ENCODE measurements at places on chromosomes 5 and 9.
A peak's percentile ranks its signal among the peaks of the same experiment; 100 is the strongest.

- no peak for DNase-seq
Observed at GRCh38 chr5:35059251-35059650, 11.5 kb upstream of the AGXT2 start.

DNA sequence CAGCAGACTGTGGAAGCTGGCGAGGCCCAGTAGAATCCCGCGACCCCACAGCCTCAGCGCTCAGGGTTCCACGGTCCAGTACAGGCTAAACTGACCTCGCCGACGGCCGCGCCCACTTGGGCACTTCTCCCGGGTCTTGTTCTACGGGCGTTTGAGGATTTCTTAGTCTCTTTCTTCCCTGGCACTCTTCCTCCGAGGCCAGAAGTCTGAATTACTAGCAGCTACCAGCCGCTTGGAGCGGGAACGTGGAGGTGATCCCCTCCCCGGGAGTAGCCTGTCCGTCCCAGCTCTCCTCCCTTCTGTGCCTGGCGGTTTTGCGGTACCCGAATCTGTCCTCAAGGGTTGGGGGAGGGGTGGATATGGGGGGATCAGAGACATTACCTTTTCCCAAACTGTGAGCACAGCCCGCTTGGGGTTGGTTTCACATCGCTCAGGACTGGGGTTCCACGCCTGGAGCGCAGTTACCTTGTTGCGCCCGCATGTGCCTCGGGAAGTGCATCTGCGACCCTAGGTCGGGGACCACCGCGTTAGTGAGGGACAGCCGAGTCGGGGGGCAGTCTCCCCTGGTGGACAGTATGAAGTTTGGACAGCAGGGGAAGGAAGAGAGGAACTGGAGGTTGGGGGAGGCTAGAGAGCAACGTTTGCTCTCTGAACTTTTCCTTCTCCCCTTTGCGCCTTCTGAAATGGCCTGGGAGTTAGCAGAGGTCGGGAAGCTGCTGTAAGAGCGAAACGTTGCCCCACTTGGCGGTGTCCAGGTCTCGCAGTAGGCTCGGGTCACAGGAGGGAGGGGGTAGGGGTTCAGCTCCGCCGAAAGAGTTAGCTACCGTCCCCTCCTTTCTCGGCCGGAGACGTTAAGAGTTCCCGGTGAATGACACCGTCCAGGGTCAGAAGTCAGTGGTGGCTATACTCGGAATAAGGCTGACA is 190.8 kb downstream of the MEF2C start:
- DNase-seq: no peak

- DNase-seq: no peak
Observed at GRCh38 chr5:67942421-67942820, 273.1 kb upstream of the PIK3R1 start.

DNA sequence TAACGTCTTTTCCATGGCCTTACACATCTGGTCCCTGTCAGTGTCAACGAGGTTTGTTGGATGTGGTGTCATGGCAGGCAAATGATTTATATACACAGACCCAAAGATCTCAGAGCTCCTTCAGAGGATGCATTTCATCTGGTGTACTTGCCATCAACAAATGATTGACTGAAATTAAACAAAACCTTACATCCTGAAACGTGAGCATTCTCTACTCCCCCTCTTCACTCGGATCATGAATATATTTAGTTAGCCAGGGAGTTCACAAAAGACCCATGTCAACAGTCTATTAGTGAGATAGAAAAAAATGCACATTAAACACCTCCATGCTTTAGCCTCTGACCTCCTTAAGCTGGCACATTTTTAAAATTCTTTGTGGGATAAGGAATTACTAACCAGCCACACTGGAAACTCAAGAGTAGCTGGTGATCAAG is 215.6 kb downstream of the EFNA5 start:
- DNase-seq: no peak

GRCh38 chr5:36436306-36436705 is 134.6 kb upstream of the RANBP3L start:
- no peak for DNase-seq

DNA sequence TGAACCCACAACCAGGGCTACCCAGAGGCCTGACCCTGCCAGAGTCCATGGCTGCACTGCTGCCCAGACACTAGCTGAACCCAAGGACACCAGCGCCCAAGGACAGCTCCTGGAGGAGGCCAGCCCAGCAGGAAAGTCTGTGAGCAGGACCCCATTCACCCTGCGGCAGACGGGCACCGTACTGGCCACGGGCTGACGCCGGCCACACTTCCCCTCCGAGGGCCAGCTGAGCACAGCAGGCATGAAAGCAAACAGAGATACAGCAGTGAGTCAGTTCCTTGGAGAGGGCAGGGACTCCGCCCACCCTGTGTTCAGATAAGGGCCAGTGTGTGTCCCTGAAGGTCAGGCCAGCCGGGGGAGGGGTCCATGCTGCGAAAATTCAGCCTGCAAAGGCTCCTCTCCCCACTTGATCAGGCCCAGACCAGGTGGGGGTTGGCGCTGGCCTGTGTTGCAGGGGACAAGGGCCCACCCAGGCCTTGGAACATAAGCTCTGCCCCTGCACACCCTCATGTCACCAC is 3.2 kb downstream of the RNF208 start:
- DNase-seq: no peak

- DNase-seq: no peak
Observed at GRCh38 chr5:77832938-77833337, 56.8 kb upstream of the TBCA start.

GRCh38 chr9:137820161-137820855 is 57.3 kb upstream of the CACNA1B start:
- DNase-seq: no peak

GRCh38 chr9:120925535-120926396 is 830 bp downstream of the TRAF1 start:
- DNase-seq: peak; percentile 78

DNA sequence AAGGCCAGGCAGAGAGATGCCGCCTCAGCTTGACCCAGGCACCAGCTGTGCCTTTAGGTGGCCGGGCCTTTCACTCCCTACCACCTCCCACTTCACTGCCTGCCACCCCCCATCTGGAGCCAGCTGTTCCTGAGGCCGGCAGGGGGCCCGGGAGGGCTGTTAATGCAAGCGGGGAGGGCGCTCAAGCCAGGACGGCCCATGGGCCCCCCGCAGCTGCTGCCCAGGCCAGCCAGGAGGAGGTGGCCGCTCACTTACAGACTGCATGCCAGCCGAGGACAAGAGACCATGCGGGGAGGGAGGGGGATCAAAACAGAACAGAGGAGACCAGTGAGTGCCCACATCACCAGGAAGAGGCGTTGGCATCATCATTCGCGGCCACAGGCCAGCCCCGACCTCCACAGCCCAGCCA is 4.5 kb downstream of the ABCA2 start:
- DNase-seq: no peak

DNA sequence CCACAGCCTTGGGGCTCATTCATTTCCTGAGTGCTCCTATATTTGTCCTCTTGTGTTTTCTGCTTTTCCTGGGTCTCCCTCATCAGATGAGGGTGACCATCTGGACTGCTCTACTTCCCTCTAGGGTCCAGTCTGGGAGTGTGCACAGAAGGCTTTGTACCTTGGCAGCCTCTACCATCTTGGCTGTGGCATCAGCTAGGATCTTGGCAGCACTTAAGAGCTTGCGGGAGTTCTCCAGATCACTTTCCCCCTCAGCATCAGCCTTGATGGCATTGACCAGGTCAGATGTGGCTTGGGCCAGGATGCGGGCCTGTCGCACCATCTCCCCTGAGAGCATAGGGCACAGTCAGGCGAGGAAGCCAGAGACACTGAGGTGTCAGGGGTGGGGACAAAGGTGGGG is 15.8 kb downstream of the TLN1 start:
- no peak for DNase-seq

- no peak for DNase-seq
Observed at GRCh38 chr5:97629276-97629675, 446.2 kb upstream of the RIOK2 start.

DNA sequence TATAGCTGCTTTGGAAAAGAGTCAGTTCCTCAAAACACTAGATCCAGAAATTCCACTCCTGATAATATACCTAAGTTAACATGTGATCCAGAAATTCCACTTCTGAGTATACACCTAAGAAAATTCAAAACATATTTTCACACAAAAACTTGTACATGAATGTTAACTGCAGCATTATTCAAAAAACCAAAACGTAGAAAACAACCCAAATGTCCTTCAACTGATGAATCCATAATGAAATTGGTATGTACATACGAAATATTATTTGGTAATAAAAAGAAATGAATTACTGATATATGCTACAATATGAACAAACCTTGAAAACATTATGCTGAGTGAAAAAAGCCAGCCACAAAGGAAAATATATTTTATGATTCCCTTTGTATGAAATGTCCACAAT is 16.5 kb upstream of the AFF4 start:
- DNase-seq: no peak

DNA sequence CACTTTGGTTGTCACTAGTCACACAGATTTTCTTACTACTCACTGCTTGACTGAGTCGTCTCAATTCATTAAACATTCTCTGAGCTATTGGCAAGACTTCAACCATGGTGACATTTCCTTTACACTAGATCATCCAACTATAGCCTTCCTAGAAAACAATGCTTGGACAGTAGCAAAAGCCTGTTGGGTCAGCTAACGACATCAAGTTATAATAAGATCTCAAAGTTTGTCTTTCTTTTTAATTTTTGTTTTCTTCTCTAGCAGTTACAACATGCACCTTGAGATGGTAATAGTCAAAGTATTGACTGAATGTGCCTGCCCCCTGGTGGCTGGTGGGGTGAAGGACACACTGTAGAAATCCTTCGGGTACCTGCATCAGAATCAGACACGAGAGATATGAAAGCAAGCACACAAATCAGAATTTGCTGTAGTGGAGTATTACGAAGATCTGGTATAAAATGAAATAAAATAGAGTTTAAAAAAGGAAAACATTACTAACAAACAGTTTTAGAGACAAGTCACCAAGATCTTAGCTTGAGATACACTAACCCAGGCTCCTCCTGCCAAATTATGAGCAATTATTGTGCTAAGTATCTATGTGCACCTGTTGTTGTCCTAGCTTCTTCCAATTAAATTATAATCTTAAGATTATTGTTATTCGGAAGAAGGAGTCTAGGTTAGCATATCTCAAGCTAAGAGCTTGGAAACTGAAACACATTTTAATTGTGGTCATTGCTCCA is 81.2 kb downstream of the ARL15 start:
- peak; percentile 45 for DNase-seq

DNA sequence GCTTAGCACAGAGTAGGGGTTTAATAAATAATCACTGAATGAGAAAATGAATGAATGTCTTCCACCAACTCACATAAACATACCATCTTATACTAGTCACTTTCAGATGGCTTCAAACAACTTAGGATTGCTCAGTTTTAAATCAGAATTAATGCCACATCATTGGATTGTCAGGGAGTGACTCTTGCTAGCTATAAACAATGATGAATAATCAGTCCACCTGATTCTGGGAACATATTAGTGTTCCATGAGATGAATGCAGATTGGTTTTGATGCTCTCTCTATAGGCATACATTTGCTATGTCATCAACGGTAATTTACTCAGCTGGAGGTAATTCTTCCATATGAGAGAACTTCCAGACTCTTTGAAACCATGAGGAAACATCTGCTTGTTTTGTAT is 97.4 kb downstream of the CDH9 start:
- no peak for DNase-seq

DNA sequence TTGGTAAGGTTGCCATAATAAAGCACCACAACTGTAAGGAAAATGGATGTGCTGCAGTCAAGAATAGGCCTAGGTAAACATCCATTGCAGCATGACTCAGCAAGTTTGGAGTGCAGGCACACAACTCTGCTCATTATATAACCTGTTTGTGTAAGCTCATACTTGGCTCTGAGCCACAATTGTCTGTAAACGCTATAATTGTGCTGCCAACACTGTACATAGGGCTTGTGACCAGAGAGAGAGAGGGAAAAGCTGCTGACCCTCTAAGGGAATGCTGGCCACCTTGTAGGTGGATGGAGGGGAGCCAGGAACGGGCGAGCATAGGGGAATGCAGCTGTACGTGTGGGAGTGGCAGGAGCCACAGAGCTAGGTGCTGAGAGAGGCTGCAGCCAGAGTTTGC is 2186.5 kb upstream of the ACO1 start:
- DNase-seq: no peak

GRCh38 chr5:5799826-5800225 is 377.3 kb downstream of the ICE1 start:
- DNase-seq: no peak

- DNase-seq: no peak
Observed at GRCh38 chr5:144273232-144274027, 102.8 kb downstream of the KCTD16 start.

GRCh38 chr5:172688349-172689217 is 47.5 kb downstream of the NEURL1B start:
- no peak for DNase-seq

DNA sequence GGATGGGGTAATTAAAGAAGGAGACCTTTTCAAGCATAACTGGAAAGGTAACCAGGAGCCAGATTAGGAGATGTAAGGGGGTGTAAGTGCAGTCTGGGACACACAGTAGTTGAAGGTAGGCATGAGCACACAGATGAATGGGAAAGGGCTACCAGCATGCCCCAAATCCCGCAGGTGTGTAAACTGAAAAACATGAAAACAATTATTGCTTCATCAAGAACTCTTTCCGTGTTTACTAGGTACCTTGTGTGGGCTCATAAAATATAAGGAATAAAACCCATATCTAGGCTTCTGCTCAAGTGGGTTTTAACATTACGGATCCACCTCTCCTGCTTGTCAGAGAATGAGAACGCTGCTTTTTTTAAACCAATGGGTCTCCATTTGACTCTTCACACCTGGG is 1.1 kb downstream of the MAPKAP1 start:
- no peak for DNase-seq

DNA sequence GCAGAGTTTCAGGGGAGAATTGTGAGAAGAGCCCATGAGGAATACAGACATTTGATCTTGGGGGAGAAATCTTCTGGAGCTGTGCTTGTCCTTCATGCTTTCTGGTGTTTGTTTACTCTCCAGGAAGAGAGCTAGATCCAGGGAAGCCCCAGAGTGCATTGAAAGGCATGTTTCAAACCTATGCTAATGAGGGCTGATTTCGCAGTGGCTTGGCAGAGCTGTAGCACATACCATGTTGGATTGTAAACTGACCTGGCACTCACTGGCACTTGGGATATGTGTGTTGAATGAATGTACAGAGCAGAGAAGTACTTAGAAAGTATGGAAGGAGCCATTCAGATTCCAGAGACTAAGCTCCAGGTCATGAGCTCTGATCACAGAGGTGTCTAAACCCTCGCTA is 30.9 kb downstream of the TNFSF8 start:
- no peak for DNase-seq

- DNase-seq: no peak
Observed at GRCh38 chr9:135010921-135011320, 76.5 kb upstream of the OLFM1 start.

DNA sequence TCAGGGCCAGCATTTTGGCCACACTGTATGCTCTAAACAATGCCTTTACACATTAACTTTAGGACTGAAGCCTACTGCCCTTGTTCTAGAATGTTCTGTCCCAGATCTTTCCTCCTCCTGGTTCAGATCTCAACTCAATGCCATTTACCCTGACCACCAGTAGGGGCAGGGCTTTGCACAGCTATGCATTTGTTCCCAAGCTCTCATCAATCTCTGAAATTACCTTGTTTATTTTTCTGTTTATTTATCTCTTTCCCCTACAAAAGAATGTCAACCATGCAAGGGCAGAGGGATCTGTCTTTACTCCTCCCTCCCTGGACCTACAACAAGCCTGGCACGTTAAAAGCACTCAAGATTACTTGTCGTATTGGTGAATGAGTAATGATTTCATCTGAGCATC is 612.9 kb downstream of the BNC2 start:
- no peak for DNase-seq

- no peak for DNase-seq
Observed at GRCh38 chr9:24007185-24007584, 181.1 kb upstream of the ELAVL2 start.

GRCh38 chr5:38745836-38746732 is 99.7 kb upstream of the OSMR start:
- DNase-seq: no peak

- DNase-seq: no peak
Observed at GRCh38 chr9:133089271-133089671, 27.5 kb downstream of the CEL start.

Measured in stimulated activated CD8-positive, alpha-beta memory T cell treated with anti-CD3 and anti-CD28 coated beads, Interleukin-15, amount 100 ng/mL, for 48 hours (primary cell).